Natural killer cell treated with Interleukin-12 subunit alpha and Interleukin-12 subunit beta and Interleukin-15 and Interleukin-18, amount 100 ng/mL, for 72 hours (primary cell): ENCODE measurements at places on chromosomes 3 and 15. TPM values are rescaled to one million over a fixed set of nuclear protein-coding genes. Genes with fewer than 3 reads are reported as not detected.

Gene OR5K4
- not detected for total RNA-seq

DNA sequence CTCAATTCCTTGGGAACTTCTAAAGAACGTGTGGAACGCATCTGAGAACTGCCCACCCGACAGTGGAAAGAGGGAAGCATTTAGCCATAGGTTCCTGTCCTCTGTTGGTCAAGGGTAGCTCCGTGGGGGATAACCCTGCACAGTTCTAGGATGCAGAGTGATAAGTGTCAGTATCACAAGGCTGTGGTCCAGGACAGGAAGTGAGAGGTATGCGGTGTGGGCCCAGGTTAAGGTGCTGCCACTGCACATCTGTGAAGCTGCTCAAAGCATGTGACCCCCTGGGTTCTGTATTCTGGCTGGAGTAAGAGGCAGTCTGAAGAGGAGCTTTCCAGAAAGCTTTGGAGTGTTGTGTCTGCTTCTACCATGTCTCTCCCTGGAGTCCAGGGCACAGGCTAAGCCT, 51.7 kb upstream of the HES1 start:
- no peak for DNase-seq

- no peak for DNase-seq
Measured at GRCh38 chr3:106510206-106510605, 641.4 kb upstream of the CBLB start.

Gene RETNLB
- total RNA-seq = not detected

Gene RHCG
- not detected for total RNA-seq

DNA sequence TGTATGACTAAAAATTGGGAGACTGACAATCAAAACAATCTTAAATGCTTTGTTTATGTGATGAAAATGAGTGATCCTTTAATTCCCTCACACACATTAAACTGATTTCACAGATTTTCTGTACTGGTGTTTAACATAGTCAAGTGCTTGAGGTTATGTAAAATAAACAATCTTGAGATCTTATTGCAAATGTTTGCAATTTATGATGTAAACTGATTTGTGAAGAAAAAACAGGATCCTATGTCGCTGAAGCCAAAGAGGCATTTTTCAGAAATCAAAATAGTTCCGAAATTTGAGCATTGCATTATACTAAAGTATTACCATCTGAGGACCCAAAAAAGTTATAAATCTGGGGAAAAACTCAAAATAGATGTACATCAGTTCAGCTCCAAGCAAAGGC, 12.7 kb downstream of the SHOX2 start:
- DNase-seq = no peak

DNA sequence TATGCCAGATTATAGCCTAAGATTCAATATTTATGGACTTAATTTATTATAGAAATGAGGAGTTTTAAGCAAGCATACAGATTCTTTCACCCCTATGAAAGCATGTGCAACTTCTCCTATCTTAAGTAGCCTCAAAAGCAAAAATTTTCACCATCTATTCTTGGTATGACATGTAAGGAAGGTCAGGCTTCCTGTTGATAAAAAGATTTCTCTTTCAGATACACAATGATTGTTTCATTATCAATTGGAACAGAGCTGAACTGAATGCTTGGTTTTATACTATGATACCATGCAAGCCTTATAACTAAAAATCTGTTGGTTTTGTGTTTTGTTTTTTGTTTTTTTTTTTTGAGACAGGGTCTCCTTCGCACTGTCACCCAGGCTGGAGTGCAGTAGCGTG, 3.9 kb downstream of the GRK7 start:
- DNase-seq = no peak

GRCh38 chr3:189202583-189202982, 30.8 kb downstream of the TPRG1 start:
- no peak for DNase-seq

DNA sequence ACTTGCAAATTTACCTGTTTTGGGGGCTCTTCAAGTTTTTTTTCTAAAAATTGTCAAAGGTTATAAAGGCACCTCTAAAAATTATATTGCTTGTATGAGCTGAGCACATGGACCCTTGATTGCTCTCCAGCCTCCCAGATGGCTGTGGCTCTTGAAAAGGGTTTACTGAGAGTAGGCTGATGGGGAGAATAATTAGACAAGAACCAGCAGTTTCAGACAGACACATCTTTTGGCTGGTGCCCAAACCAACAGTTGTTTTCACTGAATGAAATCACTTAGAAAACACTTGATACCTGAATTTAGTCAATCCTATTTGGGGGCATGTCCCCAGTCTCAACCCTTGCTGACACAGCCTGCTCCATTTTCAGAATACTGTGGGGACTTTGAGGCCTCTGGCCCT, 217.6 kb downstream of the KBTBD8 start:
- DNase-seq = no peak

DNA sequence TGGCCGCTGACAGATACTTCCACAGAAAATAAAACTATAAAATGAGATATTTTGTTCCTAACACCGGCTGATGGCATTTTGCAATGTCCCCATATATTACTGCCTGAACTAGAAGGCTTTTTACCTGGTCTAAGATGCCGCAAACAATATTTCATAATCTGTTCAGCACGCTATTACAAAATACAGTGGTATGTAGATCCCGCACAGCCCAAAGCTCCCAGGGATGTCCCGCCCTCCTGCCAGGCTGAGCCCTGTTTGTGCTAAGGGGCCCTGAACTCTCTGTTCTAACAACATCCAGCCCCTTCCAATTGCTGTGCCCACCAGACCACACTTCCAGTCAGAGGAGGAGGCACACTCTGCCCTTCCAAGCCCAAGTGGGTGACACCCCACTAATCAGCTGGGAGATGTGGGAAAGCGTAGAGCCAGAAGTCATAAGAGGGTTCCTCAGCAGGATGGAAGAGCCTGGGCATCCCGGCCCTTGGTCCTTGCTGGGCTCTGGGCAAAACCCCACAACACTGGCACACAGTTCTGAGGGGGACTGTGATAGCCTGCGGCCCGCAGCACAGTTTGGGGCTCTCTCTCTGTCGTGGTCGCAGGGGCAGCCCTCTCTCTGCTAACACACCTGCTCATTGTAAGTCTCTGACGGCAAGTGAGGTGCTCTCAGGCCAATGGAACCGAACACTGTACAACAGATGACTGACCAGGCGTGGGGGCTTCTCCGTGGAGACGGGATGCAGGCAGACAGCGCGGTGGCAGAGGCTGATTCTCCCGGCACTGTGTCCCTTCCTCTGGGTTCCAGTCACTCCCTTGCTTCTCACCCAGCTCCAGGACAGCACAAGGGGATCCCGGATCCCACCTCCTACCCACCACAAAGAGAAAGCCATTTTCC, 55.2 kb downstream of the PCSK6 start:
- no peak for DNase-seq

GRCh38 chr15:41661518-41662225, 1.5 kb downstream of the MGA start:
- peak; percentile 80 for DNase-seq

- no peak for DNase-seq
Measured at GRCh38 chr3:72633121-72633520, 215.1 kb downstream of the SHQ1 start.

DNA sequence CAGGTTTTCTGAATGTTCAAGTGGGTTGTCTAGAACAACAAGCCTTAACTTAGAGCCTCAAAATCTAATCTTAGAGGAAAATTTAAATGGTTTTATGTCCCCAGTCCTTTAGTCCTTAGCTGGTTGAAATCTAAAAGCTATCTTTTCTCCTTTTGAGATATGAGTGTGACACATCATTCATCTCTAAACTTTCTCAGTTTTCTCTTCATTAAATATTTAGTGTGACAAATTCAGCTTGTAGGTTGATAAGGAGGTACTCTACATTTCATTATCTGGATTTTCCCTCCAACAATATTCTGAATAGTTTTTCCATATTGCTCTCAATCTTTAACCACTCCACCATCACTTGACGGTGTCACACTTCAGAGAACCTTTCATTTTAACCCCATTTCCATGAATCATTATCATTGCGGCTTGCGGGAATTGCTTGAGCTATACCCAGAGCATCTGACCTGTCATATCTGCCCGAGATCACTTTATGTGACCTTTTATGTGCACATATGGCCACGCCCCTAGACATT, 16.1 kb upstream of the ATP8B4 start:
- DNase-seq = peak; percentile 65

Gene PTH1R
- total RNA-seq = not detected

GRCh38 chr15:40771242-40771641, 1.5 kb downstream of the C15orf62 start:
- peak; percentile 29 for DNase-seq

DNA sequence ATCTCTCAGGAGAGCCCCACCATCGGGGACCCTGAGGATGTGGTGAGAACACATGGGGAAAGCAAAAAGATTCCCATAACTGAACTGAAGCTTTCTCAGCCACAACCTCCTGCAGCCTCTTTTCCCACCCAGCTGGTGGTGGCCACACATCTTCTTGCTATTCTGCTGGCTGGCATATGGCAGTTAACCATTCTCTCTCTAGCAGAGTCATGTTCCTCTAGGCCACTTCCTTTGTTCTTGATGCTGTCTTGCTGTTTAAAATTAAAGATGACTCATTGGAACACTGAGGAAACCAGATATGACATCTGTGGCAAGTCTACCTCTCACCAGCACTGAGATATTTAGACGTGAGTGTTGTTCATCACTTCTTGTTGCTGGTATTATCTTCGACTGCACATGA, 180.3 kb upstream of the ROBO2 start:
- no peak for DNase-seq

- DNase-seq = no peak
Measured at GRCh38 chr15:100385300-100386050, 43.7 kb upstream of the ADAMTS17 start.

Gene GOLGA8G
- not detected for total RNA-seq

- no peak for DNase-seq
Measured at GRCh38 chr3:183437061-183437460, 8.6 kb upstream of the MCF2L2 start.

DNA sequence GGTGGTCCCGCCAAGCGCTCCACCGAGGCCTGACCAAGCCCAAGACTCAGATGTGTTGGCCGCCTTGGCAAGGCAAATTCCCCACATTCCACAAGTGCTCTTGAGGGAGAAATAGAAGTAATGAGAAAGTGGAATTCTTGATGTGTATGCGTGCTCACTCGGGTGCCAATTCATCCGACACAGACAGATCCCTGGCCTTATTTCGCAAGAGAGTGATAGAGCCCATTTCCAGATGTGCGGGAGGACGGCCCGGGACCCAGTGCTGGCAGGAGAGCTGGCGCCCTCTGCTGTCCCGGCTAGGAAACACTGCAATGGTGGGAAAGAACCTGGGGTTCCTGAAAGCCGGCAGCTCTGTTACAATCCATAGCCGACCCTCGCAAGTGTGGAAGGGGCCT, 76.0 kb downstream of the HMG20A start:
- DNase-seq = peak; percentile 70

Gene TM6SF1
- total RNA-seq = 23.7 TPM

Gene ALDH1A2
- total RNA-seq = not detected

DNA sequence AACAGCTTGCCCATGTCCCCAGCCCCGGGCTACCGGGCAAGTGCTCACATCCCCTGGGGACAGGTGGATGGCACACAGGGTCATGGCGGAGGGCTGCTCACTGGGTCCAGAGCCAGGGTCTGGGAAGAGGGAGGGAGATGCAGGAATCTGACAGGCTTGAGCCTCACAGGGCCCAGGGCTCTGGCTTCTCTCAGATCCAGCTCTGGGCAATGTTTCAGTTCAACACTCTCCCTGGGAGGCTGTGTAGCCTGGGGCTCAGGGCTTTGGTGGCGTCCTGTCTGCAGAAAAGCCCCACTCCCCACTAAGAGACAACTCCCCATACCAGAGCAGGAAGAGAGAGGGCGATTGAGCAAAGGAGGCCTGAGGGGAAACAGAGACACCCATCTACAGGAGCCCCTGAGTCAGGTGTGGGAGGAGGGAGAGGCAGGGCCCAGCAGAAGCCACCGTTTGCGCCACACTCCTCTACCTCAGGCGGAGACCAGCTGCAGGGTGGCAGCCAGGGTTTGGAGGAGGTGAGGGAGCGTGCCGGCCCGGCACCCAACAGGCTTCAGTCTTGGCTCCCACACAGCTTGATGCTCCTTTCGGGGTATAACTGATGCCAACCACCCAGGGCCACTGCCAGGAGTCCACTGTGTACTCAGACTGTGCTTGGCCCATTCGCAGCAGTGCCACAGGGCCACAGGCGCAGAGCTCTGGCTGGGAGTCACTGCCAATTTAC, 16.8 kb upstream of the SRP14 start:
- DNase-seq = no peak

DNA sequence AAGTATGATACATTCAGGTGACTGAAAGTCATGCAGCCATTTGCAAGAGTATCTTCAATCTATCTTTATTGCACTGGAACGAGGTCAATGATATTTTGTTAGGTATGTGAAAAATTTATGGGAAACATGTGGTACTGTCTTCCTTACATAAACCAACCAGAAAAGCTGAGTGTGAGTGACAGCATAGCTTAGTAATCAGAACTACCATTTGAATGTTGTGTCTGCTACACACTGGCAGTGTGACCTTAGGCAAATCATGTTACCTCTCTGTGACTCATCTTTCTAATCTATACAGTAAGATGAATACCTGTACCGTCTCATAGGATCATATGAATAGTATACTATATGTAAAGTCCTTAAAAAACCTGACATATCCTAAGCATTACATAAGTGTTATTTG, 337.9 kb upstream of the IL12A start:
- DNase-seq = no peak

Gene FES
- total RNA-seq = 139 TPM

GRCh38 chr15:94380798-94381197, 149.4 kb downstream of the MCTP2 start:
- no peak for DNase-seq

- DNase-seq = no peak
Measured at GRCh38 chr3:56990641-56991015, 69.8 kb upstream of the SPATA12 start.

Gene ZBBX
- total RNA-seq = not detected

Gene UTS2B
- total RNA-seq = not detected

DNA sequence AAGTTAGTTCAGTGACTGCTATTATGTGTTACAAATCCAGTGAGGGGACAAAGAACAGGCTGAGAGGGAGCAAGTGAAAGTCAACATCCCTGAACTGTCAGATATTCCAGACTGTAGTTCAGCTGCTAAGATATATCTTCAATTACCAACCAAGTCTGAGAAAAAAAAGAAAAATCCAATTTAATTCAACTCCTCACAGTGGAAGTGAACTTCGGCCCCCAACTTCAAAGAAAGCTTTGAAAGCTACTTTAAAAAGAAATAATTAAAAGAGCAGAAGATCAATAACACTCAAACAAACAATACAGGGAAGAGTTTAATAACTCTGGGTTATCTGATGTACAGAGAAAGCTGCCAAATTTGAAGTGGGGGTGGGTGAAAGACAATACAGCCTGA, 174.0 kb downstream of the SERPINI1 start:
- DNase-seq = no peak

DNA sequence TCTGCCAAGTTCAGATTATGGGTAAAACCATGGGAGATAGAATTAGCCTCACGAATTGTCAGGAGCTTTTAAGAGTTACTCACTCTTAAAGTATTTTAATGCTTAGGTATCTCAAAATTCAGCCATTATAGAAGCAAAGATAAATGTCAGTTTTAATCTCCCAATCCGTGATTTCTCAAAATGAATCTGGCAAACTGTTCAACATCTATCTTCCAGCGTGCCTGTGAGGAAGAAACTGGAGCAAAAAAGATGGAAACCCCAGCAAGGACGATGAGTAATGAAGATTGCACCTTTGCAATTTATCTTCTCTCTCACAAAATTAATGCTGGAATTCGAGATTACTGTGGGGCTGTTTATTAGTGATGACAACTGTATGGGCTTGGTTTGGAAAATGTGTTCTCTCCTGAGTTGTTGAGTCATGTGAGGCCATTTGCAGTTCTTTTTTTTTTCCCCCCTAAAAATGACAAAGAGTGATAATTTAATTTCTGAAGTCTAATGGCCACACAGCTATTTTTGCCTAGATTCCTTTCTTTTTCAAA, 70.5 kb downstream of the PYDC2 start:
- no peak for DNase-seq

GRCh38 chr15:48845123-48845522, 32.8 kb upstream of the EID1 start:
- DNase-seq = no peak
